Central memory CD4-positive, alpha-beta T cell (primary cell): ENCODE measurements at places on chromosomes 6 and 20.

- no peak for DNase-seq
These were observed 44.1 kb downstream of the TMEM14B start for GRCh38 chr6:10791673-10792072.

DNA sequence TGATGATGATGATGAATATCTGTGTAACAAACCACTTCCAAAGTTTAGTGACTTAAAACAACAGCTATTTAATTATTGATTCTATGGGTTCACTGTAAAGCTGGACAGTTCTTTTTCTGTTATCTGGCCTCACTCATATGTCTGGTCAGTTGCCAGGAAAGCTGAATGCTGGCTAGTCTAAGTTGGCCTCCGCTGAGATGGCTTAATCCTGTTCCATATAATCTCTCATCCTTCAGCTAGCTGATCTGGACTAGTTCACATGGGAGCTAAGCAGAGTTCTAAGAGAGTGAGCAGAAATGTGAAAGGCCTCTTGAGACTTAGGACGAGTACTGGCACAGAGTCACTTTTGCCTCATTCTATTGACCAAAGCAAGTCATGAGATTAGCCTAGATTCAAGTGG lies 334.7 kb upstream of the FLRT3 start:
- DNase-seq: no peak

GRCh38 chr20:1897541-1897940 lies 2.3 kb downstream of the SIRPA start:
- no peak for DNase-seq

DNA sequence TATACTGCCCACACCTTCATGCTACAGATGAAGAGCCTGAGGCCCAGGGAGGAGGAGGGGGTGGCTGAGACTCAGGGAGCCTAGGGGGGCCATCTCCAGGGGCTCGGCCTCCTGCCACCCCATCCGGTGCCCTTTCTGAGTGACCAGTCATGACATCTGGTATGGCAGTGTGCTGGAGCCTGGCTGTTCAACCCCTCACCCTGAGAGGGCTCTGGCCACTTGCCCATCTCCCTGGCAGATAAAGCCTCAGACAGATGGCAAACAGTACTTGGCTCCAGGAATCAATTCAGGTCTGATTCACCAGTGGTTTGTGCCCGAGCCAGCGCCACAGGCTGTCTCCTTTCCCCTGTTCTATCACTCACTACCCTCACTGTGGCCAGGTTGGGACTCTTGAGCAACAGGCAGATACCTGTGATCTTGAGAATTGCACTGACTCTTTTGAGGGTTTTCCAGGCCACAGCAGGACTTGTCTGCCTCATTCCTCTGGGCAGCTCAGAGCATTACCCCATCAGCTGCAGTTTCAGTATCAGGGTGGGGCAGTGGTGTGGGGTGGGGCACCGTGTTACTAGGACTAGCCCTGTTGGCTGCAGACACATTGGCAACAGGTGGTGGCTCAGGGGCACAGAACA lies 22.8 kb downstream of the SRSF3 start:
- DNase-seq: no peak

GRCh38 chr20:19750101-19750606 lies 7.9 kb upstream of the RIN2 start:
- DNase-seq: no peak

- DNase-seq: no peak
These were observed 17.5 kb upstream of the SAMHD1 start for GRCh38 chr20:36969051-36969450.

DNA sequence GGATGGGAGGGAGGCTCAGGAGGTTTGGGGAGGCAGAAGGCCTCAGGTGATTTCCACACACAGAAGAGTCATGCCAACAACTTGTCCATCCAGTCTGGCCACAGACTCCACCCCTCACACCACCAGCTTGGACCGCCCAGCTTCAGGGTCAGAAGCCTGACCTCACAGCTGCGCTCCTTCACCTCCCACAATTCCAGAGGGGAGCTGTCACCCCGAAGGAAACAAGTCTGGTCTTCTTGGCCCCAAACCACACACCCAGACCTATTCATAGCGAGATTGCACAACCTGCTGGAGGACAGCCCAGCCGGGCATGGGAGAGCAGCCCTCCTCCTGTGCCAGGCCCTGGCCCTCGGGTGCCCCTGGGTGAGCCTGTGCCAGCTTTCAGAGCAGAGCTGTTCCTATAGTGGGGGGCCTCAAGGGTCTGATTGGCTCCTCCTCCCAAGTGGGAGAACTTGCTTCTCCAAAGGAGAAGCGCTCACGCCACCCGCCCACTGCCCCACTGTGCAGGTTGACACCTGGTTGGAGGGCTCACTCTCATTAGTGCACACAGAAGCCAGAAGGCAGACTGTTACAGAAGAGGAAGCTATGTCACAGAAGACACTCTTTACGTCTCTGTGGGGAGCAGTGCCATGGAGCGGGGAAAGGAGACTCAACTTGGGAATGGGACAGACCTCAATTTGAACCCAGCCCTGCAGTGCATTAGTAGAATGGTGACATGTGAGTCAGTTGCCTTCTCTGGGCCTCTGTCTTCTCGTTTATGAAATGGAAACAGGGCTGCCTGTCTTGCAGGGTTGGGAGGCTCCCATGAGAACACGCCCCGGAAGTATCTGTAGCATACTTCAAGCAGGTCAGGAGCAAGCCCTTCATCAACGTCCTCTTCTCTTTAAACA lies 128.8 kb downstream of the FOXO3 start:
- DNase-seq: no peak

DNA sequence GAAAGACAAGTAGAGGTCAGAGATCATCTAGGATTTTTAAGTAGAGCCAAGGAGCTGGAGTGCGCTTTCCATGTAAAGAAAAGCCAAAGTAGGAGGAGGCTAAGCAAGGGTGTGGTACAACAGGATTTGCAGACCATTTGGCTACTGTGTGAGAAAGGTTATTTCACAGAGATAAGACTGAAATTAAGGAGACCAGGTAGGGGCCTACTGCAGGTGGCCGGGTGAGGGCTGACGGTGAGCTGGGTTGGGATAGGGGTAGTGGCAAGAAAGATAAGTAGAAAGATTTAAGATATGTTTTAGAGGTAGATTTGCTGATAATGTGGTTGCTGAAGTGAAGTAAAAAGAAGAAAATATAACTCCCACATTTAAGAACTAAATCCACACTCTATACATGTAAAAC lies 3.8 kb downstream of the BLOC1S5 start:
- DNase-seq: no peak
